BE2C (cell line): ENCODE measurements at places on chromosomes 7 and 10.

GRCh38 chr7:41698726-41699125 lies 4.2 kb downstream of the INHBA start:
- no peak for DNase-seq

DNA sequence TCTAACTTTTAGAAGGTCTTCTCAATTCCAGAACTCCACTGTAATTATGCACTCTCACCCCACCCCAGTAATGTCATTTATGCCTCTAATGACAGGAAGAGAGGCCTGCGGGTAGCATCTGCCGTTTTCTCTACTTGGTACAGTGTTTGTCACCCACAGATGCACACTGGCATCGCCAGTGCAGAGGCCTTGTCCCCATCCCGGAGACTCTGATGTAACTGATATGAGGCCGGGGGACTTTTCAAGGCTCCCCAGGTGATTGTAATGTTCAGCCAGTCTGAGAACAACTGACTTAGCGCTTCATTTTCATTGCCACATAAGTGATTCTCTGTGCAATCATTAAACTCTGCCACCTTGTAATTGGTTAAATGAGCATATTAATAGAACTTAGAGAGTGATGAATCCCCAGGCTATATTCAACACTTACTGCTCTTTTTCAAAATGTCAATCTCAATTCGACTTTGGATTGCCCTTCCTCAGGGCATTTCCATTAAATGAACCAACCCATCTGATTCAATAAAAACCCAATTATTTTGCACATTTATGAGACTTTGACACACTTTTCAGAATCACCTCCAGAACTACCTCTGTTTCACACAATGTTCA lies 113.2 kb downstream of the HERPUD2 start:
- no peak for DNase-seq

DNA sequence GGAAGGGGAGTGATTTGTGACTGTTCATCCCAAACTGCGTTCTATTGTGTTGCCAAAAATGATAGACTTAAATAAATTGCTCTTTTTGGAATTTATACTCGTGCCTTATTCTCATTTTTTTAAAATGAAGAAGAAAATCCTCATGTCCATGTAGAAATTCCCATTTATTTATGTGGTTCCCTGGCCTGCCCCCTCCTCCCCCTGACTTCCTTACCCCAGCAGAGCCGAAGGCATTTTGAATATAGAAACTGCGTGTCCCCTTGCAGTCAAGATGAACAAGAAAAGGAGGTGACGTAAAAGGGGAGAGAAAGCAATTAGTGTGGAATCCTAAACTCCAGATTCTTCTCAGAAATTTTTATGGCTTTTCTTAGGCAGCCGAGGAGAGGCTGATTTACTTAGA lies 126.1 kb downstream of the FAM204A start:
- DNase-seq = no peak

DNA sequence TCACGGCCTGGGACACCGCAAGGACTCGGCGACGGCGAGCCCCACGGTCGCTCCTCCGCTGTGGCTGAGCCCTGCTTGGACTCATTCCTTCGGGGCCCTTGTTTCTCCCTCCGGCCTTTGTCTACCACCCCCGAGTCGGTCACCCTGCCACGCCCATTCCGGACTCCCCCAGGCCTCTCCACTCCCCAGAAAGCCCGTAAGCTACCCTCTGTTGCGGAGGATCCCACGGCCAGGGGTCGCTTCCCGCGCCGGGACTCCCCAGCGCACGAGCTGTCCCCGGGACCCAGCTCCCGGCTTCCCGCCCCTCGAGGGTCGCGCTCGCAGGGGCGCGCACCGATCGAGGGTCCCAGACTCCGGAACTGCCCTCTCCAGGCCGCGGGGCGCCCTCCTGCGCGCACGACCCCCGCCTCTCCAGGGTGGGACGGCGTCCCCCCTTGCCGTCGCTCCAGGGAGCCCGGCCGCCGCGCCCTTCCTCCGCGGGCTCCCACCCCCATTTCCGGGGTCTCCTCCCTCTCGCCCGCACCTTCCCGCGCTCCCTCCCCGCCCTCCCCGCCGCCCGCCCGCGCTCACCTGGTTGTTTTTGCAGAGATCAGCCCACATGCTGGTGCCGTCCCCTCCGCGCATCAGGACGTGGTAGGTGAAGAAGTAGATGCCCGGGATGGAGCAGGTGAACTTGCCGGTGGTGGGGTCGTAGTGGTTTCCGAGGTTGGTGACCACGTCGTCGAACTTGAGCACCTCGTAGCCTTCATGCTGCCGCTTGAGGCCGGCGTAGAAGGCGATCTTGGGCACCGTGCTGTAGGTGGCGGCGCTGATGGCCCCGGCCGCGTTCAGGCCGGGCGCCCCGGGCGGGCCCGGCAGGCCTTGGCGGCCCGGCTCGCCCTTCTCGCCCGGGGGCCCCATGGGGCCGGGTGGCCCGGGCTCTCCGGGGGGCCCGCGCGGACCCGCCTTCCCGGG lies 1.5 kb downstream of the C1QL3 start:
- DNase-seq = no peak

DNA sequence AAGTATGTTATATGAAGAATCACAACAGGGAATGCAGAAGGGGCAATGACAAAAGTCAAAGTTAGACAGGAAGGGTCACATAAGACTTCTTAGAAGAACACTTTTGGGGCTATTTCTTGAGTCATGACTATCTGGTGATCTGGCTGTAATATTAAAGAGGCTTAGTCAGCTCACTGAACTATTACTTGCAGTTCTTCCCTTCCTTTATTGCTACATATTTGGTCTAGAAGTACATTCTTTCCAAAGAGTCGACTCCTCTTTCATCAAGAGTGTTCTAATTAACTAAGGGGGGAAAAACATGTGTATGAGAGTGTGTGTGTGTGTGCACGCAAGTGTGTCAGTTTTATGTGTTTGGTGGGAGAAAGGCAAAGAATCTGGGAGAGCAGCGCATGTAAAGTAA lies 247.3 kb upstream of the LRRTM3 start:
- DNase-seq = no peak

DNA sequence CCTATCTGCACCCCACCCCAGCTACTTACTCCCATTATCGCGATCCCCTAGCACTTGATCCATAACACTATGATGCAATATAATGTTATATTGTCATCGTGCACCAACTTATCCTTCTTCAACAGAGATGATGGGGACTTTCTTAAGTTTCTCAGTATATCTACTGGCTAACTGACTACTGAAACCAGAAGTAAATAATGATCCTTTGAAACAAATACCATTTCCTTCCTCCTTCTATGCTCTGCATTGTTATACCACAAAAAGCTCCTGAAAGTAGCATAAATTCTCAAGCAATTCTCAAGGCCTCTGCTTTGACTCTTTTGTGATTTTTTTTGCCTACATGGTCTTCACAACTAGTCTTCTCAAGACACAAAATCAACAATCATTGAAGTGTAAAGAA lies 68.9 kb downstream of the HTR7 start:
- DNase-seq = no peak

DNA sequence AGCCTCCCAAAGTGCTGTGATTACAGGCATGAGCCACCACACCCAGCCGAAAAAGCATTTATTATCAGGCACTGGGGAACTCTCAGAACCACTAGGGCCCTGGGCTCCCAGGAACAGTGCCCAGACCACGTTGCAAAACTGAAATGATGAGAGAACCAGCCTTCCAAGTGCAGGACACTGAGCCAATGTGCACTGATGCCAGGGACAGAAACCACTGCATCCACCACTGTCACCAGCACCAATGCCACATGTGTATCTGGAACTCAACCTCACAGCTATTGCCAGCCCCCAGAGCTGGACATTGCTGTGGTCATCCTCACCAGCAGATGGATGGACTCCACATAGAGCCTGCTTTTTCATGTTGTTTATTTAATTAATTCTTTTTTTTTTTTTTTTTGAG lies 28.2 kb upstream of the TPST1 start:
- no peak for DNase-seq
